ENCODE measurements at places on chromosomes 16 and 17.

- DNase-seq: no peak
Measured at GRCh38 chr17:37519251-37519985, 29.7 kb downstream of the DUSP14 start.

DNA sequence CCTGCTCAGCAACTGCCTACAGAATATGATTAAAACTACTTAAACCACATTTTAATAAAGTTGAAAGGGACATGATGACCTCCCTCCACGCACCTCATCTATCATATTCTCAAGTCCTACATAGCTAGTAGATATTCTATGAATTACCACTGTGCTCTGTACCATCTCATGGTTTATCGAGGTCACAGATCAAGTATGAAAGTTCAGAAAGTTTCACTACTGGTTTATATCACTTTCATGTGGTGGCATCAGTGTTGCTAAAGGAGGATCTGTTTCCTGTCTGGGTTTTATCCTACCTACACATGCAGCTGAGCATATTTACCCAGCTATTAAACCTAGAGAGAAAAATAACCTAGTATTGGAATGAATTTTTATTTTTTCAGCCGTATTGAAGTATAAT is 214.9 kb upstream of the MON1B start:
- no peak for DNase-seq

- DNase-seq: no peak
Measured at GRCh38 chr17:44995436-44996001, 27.4 kb upstream of the C1QL1 start.

DNA sequence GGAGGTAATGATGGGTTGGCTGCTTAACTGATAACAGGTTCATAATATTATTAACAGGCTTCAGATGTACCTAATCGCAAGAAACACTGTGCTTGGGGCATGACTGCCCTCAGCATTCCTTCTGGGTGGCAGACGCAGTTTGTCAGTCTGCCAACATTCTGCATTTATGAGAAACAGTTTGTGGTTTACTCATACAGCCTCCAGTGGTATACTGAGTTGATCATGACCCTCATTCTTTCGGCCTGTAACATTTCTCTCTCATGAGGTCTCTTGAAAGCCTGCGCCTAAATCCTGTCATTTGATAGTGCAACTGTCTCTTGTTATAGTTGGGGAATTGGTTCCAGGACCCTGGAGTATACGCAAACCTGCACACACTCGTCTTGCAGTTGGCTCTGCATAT is 4.9 kb upstream of the RUSF1 start:
- DNase-seq: peak; percentile 88

GRCh38 chr16:68073902-68074760 is 11.0 kb upstream of the NFATC3 start:
- no peak for DNase-seq

- DNase-seq: no peak
Measured at GRCh38 chr17:2455956-2456355, 55.1 kb upstream of the MNT start.

- peak; percentile 53 for DNase-seq
Measured at GRCh38 chr17:48564188-48565021, 13.7 kb downstream of the HOXB4 start.

All from fibroblast of skin of scalp (primary cell).